ENCODE measurements at places on chromosomes 2 and 18. TPM values are rescaled to one million over a fixed set of nuclear protein-coding genes. Genes with fewer than 3 reads are reported as not detected.
A peak's percentile ranks its signal among the peaks of the same experiment; 100 is the strongest.

DNA sequence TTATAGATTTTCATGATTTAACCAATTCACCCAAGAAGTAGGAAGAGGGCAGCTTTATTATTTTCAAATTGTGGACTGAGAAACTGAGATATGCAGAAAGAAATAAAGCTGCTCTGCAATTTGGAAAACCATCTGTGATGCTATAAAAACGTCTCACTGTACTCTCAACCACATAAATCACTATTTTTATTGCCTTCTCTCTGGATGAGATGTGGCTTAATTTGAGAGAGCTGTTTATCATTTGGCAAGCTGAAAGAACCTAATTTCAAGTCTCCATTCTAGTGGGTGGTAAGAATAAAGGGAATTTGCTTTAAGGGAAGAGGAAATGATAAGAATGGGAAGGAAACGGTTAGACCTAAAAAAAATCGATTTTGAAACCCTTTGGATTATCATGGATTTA lies 49.9 kb upstream of the CYP1B1 start:
- DNase-seq: no peak

DNA sequence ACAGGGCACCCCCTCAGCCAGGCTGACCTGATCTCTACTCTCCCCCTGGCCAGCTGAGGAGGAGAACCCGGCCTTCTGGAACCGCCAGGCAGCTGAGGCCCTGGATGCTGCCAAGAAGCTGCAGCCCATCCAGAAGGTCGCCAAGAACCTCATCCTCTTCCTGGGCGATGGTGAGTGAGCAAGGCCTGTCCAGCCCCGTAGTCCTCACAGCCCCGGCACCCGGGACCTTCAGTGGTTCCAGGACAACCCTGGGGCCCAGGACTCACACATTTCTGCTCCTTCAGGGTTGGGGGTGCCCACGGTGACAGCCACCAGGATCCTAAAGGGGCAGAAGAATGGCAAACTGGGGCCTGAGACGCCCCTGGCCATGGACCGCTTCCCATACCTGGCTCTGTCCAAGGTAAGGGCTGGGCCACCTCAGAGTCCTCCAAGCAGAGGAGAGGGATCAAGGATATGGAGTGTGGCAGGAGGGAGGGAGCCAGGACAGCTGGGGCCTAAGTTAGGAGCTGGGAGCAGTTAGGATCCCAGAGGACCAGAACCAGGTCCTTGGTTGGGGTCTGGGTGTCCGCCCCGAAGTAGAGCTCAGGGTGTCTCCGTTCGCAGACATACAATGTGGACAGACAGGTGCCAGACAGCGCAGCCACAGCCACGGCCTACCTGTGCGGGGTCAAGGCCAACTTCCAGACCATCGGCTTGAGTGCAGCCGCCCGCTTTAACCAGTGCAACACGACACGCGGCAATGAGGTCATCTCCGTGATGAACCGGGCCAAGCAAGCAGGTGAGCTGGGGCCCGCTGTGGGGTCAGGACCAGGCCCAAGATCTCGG lies 555 bp downstream of the ALPI start:
- DNase-seq: peak; percentile 39

- DNase-seq: no peak
Observed at GRCh38 chr2:46973673-46974072, 58.1 kb upstream of the MCFD2 start.

- DNase-seq: no peak
Observed at GRCh38 chr2:54909001-54909400, 141.2 kb downstream of the RTN4 start.

GRCh38 chr2:102585847-102586404 lies 33.4 kb upstream of the SLC9A2 start:
- no peak for DNase-seq

IMPA2 gene
- total RNA-seq: 210 TPM

TWIST2 gene
- 8.1 TPM for total RNA-seq

RNF138 gene
- 130 TPM for total RNA-seq
